ENCODE measurements at places on chromosomes 5 and 9.

- DNase-seq = no peak
These were observed 9.8 kb downstream of the RIGI start for GRCh38 chr9:32516241-32516640.

GRCh38 chr9:115213818-115214334, 95.9 kb upstream of the TNC start:
- DNase-seq = no peak

DNA sequence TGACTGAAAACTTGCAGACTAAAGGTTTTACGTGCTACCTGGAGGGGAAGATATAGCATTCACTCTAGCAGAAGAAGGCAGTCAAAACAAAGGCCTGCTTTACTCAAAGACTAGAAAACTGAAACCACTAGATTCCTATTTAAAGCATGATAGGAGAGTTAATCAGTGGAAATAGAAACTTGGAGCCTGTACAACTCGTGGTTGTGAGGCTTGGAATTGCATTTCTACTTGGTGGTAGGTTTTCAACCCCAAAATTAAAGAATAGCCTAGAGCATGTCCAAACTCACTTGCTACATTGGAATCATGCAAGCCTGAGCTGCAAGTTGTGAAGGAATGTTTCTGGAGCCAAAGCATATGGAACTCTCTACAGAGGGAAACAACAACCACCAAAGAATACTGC, 1526.4 kb upstream of the NUDT12 start:
- no peak for DNase-seq

- DNase-seq = no peak
These were observed 28.2 kb downstream of the IRF1 start for GRCh38 chr5:132462333-132462732.

GRCh38 chr9:111037708-111038330, 451 bp downstream of the LPAR1 start:
- DNase-seq = no peak

DNA sequence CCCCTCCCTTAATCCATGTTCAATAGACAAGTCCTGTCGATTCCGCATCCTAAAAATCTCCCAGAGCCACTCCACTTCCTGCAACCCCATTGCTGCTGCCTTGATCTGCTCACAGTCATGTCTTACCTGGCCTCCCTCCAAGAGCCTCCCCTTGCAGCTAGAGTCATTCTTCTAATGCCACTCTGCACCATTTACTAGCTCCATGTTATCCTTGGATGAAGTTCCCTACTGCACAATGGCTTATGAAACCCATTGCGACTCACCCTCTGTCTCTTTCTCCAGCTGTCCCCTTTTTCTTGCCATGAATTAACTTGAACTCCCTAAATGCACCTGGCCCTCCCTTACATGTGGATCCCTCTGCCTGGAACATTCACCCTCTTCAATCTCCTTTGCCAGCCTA, 39.5 kb downstream of the MEGF10 start:
- no peak for DNase-seq

GRCh38 chr9:94973451-94973941, 247.0 kb downstream of the AOPEP start:
- no peak for DNase-seq

GRCh38 chr9:104854613-104855012, 73.3 kb downstream of the ABCA1 start:
- no peak for DNase-seq

- no peak for DNase-seq
These were observed 95.3 kb downstream of the MEGF10 start for GRCh38 chr5:127385936-127386335.

DNA sequence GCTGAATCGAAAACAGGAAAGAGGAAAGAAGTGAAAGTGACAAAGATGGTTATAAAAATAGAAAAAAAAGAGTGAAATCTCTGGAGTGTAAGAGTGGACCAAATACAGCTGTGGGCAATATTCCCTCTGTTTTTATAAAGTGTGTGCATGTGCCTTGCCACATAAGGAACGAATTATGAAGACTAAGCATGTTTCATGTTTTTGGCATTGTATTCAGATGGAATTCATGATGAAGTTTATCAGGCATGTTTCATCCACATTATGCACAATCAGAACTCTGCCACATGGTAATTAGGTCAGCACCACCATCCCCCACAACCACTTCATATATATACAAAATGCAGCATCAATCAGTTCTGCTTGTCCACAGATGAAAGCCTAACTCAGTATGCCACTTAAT, 348.0 kb downstream of the ZNF608 start:
- no peak for DNase-seq

GRCh38 chr5:1888541-1889251, 6.0 kb upstream of the IRX4 start:
- DNase-seq = no peak

DNA sequence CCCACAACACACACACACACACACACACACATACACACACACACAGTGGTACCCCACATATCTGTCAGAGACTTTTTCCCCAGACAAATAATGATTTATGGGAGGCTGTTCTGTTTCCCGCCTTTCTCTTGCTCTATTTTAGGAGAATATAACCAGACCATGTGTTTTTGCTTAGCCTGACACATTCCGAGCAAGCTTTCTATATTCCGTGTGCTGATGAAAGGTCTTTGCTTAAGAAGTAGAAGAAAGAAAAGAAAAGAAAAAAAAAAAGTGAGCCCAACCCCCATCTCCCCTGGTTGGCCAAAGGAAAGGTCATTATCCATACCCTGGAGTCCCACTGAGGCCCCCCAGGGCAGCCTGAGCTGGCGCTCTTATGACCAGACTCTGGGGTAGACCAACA, 338.6 kb downstream of the SLIT3 start:
- no peak for DNase-seq

DNA sequence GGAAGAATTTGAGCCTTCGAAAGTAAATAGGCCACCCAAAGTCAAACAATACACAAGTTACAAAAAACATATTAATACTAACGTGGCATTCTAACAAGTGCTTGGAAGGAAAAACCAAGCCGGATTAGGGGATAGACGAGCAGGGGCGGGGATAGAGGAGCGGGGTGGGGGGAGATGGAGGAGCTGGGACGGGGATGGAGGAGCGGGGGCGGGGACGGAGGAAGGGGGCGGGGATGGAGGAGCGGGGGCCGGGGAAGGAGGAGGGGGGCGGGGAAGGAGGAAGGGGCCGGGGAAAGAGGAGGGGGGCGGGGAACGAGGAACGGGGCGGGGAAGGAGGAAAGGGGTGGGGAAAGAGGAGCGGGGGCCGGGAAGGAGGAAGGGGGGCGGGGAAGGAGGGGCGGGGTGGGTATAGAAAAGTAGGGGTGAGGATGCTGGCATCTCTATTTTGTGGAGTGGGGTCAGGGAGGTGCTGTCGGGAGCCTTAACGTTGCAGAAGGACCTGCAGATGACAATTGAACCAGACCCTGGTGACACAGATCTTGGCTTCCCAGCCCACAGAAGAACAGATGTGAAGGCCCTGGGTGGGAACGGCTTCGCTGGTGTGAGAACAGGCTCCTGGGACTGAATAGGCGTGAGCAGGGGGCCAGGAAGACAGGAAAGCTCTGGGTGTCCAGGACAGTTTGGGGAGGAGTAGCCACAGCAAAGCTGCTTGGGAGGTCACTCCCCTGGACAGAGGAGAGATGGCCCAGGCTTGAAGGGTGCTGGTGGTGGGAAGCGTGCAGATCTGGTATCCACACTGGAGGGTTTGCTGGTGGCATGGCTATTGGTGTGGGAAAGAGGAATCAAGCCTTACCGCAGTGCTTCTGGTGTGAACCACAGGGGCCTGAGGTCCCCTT, 233.3 kb upstream of the DAP start:
- DNase-seq = no peak

GRCh38 chr9:94773655-94774054, 47.2 kb downstream of the AOPEP start:
- no peak for DNase-seq

- DNase-seq = no peak
These were observed 90.2 kb downstream of the NSUN2 start for GRCh38 chr5:6542421-6543345.

DNA sequence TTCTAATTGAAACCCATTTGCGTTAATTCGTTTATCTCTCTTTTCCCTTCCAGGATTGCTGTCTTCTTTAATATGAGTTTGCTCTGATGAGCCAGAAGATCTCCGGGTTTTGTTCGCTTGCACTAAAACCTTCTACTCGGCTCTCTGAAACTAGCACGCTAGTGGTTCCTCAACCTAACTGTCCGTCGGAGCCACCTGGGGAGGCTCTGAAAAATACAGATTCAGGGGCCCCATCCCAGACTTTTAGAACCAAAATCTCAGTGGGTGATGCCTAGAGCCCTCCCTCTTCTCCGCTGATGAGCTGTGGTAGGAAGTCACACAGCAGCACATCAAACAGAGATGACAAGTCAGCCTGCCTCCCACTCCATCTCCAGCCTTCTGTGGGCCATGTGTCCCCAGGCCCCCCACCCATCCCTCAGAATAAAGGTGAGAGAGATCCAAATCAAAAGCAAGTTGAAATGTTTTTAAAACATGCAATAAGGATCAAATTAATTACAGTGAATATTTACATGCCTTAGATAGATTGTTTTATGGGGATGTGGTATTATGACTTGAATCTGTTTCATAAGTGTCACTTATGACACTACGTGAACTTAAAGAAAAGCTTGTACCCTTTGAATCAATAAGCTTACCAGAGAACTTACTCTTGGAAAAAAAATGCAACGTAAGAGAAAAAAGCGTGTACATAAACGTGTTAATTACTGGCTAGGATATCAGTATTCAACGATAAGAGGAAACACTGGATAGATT, 16.4 kb downstream of the FCN2 start:
- DNase-seq = no peak

DNA sequence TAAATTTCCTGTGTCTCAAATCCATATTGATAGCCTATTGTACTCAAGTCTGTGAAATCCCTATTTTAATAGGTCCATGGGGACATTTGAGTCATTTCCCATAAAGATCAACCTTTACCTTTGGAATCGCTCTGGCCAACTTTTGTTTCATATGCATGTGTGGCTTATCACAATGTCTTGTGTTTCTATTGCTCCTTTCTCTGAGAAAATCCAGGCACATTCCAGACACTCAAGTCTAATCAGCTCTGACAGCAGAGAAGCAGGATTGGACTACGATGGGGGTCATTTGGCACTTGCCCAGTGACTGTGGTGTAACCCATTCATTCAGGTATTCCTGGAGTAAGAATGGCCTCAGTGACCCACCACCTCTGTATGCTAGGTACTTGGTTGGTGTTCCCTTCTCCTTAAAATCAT, 48.4 kb downstream of the ACTBL2 start:
- DNase-seq = no peak

DNA sequence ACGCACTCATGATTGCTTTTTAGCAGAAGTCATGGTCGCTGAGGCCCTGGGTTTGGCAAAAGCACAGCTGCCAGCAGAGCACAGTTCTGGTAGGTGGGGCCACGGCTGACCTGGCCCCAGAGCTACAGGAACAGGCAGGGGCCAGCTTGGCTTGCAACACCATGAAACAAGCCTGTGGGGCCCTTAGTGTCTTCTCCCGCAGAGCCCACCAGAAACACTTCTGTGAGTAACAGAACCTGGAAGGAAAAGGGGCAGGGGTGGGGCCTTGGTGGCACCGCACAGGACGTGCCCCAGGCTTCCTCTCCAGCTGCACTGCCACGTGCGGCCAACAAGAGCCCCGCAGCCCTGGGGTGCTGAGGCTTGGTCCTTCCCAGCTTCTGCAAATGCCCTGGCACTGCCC, 4.8 kb downstream of the ASB6 start:
- no peak for DNase-seq

DNA sequence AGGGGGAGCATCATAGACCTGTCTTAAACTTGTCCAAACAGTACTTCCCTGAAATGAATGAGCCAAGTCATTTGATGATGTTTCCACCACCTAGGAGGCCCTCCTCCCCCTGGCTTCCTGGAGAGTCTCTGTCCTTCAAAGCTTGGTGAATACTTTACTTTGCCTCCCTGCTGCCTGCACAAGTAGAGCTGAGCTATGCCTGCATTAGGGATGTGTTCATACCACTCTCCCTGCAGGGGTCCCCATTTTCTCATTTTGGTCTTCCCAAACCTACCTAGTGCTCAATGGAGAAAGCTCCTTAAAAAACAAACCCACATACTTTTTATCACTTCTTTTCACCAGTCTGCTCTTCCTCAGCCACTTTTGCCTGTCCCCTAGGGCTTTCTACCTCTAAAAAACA, 7.7 kb downstream of the CCNI2 start:
- peak; percentile 10 for DNase-seq

GRCh38 chr9:137969685-137970084, 92.1 kb downstream of the CACNA1B start:
- DNase-seq = no peak

GRCh38 chr9:752681-753200, 88.8 kb upstream of the DMRT1 start:
- no peak for DNase-seq

GRCh38 chr5:176810687-176811501, 535 bp downstream of the UNC5A start:
- no peak for DNase-seq

- no peak for DNase-seq
These were observed 97.5 kb downstream of the PIP5K1B start for GRCh38 chr9:68802525-68803015.

- no peak for DNase-seq
These were observed 488 bp downstream of the COL15A1 start for GRCh38 chr9:98944057-98944733.

DNA sequence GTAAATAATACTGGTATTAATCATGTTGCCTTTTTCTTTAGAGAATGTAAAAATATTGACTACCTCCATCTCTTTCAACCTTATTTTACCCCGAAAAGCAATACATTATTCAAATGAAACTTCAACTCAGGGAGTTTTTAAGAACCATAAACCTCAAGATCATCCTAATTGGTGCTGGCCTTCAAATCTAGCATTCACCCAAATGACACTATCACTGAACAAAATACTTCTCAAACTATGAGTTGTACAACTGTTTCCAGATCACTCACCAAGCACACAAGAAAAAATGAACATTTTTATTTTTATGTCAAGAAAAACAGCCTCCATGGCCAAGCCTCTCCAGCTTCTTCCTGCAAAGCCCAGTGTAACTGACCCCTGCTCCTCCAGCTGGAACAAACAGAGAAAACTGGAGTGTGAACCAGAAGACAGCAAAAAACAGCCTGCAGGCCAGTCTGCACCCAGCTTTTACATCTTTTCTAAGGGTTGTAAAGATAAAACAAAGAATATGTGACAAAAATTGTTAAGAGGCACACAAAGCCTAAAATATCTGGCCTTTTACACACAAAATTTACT, 21.2 kb downstream of the AUH start:
- DNase-seq = no peak

- DNase-seq = no peak
These were observed 326.9 kb upstream of the WWC1 start for GRCh38 chr5:167964529-167964928.

- DNase-seq = no peak
These were observed 18.7 kb downstream of the PCDHGC5 start for GRCh38 chr5:141507387-141508091.

DNA sequence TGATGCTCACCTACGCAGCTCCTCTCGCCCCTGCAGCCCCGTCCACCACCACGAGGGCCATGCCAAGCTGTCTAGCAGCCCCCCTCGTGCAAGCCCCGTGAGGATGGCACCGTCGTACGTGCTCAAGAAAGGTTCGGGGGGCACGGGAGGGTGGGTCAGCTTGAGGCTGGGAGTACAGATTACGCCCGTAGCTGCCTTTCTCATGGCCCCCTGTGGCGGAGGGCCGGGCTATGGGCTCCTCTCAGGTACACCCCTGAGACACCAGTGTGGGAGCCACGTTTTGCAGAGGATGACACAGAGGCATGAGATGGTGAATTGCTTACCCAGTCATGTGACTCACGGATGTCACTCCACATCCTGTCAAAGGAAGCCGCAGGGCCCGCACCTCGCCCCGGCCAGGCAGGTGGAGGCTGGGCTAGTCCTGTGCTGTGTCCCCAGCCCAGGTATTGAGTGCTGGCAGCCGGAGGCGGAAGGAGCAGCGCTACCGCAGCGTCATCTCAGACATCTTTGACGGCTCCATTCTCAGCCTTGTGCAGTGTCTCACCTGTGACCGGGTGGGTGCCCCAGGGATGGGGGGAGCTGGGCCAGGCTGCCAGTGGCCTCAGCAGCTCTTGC, 33.7 kb downstream of the USP20 start:
- no peak for DNase-seq
